Cortex of kidney (tissue), 1 donor: ENCODE measurements at places on chromosomes 12 and 14.

GRCh38 chr12:40946612-40947194 is 241.4 kb upstream of the PDZRN4 start:
- no peak for DNase-seq

- no peak for DNase-seq
These were observed 226.9 kb upstream of the ARID2 start for GRCh38 chr12:45502481-45503128.

GRCh38 chr12:66915306-66915904 is 236.5 kb upstream of the GRIP1 start:
- DNase-seq: no peak

- DNase-seq: no peak
These were observed 31.8 kb upstream of the LRRC10 start for GRCh38 chr12:69642531-69642930.

- DNase-seq: no peak
These were observed 181.6 kb upstream of the LMNTD1 start for GRCh38 chr12:25734529-25735180.

GRCh38 chr14:97824218-97824617 is 1027.0 kb downstream of the VRK1 start:
- DNase-seq: no peak

GRCh38 chr14:53493860-53494259 is 340.7 kb upstream of the DDHD1 start:
- no peak for DNase-seq

DNA sequence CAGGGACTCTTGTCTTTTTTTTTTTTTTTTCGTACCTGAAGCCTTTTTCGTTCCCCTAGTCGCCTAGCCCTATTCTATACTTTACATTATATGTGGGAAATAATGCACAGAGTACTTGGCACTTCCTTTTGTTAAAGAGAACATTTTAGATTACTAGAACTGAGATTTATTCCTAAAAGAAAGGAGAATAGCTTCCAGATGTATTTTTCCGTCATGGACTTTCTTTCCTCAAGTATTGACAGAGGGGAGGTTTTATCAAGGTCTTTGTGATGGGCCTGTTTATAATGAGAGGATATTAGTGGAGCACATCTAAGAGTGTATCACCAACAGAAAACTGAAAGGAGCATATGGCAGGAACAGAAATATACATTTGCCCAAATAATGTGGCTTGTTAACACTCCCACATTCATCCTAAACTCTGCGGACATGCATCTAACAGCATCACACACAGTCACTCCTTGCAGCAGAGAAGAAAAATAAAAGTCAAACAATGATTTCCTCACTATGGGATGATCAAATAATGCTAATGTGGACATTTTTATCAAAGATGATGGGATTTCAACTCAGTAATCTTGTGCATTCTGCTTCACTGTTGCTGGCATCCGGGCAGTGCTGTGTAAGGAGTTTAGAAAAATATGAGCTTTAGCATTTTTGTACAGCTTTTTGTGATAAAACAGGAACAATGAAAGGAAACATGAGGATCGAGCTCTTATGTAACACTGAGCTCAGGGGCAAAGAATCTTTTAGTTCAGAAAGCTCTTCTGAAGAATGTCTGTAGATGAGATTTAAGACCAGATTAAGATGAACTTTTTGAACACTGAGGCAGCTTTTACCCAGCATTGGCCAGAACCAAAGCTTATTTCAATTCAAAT is 183.1 kb downstream of the EGLN3 start:
- no peak for DNase-seq

GRCh38 chr12:2754208-2754607 is 40.6 kb upstream of the FKBP4 start:
- no peak for DNase-seq

DNA sequence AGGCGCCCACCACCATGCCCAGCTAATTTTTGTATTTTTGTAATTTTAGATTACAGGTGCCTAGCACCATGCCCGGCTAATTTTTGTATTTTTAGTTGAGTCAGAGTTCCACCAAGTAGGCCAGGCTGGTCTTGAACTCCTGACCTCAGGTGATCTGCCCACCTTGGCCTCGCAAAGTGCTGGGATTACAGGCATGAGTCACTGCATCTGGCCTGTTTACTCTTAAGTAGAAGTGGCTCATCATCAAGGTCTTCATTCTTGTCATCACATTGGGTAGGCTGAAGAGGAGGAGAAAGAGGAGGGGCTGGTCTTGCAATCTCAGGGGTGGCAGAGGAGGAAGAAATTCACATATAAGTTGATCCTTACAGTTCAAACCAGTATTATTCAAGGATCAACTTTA is 152.4 kb upstream of the ATP2B1 start:
- no peak for DNase-seq

DNA sequence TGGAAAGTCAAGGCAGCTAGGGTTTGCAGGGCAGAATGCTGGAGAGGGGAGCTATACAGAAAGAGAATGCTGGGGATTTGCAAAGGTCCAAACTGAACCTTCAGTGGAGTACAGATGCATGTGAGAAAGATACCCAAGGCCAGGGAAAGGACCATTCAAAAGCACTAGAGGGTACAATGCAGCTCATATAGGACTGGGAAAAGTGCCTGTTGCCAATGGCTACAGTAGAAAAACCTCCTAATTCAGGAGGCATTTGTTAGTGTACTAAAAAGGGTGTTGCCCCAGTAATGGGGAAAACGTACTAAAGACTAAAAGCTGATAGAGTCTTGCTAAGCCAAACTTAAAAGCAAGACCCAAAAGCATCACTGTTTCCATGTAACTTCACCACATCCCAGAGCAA is 30.1 kb downstream of the E2F7 start:
- DNase-seq: no peak

- no peak for DNase-seq
These were observed 112.2 kb upstream of the DIO3 start for GRCh38 chr14:101449114-101449513.
